ENCODE measurements at places on chromosomes 4 and X. TPM values are rescaled to one million over a fixed set of nuclear protein-coding genes. Genes with fewer than 3 reads are reported as not detected.

The SPIN4 gene
- total RNA-seq = 5.6 TPM

The ANOS1 gene
- total RNA-seq = 44.2 TPM

The PAGE2 gene
- total RNA-seq = not detected

The LCORL gene
- total RNA-seq = 29.0 TPM

The GAGE12F gene
- not detected for total RNA-seq

The AWAT2 gene
- total RNA-seq = not detected

The SSX2 gene
- not detected for total RNA-seq

The ANXA5 gene
- 406 TPM for total RNA-seq

The NUDT6 gene
- total RNA-seq = 6.7 TPM

The IL1RAPL1 gene
- 2.2 TPM for total RNA-seq

The DACH2 gene
- total RNA-seq = 4.6 TPM

The NPY5R gene
- not detected for total RNA-seq

The RHOXF1 gene
- total RNA-seq = not detected

The PPP1R2C gene
- not detected for total RNA-seq

DNA sequence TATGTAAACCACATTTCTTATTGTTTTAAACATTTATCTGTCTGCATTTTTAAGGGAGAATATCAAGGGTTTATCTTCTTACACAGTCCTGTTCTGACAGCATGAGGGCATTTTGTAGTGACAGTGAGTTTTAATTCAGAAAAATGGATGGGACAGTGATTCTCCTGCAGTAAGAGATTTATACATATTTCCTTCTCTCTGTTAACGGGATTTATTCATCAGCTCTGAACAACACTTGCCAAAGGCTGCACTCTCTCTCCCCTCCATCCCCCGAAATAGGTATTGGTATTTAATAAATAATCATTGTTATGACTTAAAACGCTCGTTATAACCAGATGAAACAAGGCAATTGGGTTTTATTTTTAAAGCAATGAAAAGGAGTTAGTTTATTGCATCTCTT lies 410.9 kb downstream of the STIM2 start:
- no peak for DNase-seq

DNA sequence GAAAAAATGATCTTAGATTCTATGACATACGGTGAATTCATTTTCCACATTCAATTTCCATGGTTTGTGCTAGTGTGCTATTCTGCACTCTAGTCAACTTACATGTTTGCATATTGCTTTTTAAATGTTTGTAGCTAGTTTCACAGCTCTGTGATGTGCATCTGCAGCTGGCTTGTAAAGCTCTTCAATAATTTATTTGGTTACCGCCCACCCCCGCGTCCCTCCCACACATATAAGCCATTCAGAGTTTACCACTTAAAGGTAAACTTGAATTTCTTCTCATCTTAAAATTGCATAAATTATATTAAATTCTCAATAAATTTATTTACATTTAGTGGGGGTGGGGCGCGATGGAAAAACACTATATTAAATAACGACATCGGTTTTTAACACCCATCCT lies 291 bp upstream of the NBDY start:
- peak; percentile 16 for DNase-seq

- no peak for DNase-seq
Measured at GRCh38 chr4:31237233-31237632, 517.1 kb downstream of the PCDH7 start.

GRCh38 chrX:93461060-93461459 lies 212.3 kb downstream of the NAP1L3 start:
- no peak for DNase-seq

DNA sequence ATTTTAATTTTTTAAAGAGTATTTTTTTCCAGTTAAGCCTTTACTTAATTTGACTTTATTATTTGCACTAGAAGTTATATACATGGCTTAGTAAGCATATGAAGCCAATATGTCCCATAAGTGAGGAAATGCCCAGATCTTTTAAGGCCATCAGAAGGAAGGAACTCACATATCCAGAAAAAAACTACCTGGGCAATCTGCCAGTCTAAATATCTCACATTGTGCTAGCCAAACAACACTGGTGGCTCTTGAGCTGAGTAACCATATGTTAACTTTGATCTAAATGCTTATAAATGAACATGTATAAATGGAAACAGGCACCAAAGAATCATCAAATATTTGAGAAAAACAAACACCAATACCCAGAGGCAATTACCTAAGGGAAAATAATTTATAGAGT lies 138.6 kb upstream of the APOOL start:
- peak; percentile 63 for DNase-seq

- DNase-seq = peak; percentile 87
Measured at GRCh38 chr4:156968479-156968984, 3.1 kb downstream of the PDGFC start.

DNA sequence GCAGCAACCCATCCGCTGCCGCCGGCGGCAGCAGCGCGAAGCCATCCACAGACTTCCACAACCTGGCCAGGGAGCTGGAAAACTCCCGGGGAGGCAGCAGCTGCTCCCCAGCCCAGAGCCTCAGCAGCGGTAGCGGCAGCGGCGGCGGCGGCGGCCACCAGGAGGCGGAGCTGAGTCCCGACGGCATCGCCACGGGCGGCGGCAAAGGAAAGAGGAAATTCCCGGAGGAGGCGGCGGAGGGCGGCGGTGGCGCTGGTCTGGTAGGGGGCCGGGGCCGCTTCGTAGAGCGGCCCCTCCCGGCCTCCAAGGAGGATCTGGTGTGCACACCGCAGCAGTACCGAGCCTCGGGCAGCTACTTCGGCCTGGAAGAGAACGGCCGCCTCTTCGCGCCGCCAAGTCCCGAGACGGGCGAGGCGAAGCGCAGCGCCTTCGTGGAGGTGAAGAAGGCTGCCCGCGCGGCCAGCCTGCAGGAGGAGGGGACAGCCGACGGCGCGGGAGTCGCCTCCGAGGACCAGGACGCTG lies 4.9 kb downstream of the PRDM8 start:
- peak; percentile 81 for DNase-seq

DNA sequence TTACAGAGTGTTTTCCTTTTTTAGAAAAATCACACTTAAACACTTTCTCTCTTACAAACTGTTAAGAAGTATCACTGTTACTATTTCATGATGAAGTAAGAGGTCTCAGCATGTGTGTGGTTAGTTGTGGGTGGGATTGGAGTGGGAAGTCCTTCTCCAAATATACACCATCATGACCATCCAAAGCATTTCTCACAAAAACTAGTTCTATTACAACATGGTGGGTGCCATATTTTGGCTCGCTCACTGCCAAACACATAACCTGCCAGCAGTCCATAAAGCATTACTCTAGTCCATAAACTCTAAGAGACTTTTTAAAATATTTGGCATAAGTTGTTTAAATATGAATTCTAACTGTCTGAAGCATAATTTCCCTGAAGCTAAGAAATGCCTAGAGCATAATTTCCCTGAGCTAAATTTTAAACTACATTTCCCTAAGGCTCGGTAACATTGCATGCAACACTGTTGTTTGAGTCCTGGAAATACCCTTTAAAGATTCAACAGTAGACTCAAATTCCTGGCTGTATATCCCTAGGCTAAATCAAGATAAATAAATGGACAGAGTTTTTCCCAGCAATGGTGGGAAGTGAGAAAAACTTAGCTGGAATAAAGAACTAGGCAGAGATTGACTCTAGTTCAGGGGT lies 415.0 kb upstream of the INTU start:
- no peak for DNase-seq

DNA sequence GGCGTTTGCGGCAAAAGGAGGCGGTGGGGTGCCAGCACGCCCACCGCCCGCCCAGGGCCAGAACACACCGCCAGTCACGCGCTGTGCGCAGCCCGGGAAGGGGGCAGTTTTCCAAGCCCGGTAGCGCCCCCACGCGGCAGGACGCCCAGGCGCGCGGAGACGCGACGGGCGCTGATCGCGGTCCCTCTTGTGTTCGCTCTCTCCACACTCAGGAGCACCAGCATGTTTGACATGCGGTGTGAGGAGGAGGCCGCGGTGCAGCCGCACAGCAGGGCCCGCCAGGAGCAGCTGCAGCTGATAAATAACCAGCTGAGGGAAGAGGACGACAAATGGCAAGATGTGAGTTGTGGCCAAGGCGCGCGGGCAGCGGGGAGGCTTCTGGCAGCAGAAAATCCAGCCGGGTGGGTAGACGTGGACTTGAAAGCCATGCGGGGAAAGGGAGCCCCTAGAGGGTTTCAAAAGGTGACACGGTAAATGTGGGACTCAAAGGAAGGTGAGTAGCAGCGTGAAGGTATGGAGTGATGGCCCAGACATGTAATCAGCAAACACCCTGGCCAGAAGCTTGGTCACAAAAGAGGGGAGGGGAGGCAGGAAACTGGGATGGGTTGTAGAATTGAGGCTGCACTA lies 104.1 kb downstream of the PHOX2B start:
- DNase-seq = peak; percentile 91

DNA sequence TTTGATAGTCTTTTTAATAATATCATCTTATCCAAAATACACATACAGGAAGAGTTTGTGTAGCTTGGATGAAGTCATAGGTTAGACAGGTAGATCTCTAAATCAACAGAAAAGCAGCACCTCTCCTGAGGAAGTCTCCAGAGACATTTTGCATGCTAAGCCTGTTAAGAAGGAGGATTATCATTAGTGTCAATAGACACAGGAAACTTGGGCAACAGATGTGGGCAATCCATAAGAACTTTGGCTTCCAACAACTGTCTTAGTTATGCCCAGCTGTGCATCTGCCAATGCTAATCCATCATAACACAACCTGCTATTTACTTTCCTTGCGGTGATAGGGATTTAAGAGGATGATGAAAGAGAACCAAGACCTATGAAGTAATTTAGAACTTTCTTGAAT lies 1052.6 kb downstream of the RPA4 start:
- no peak for DNase-seq

- peak; percentile 87 for DNase-seq
Measured at GRCh38 chr4:3241898-3242524, 6.9 kb upstream of the MSANTD1 start.

- DNase-seq = no peak
Measured at GRCh38 chr4:15427161-15427560, 672 bp upstream of the C1QTNF7 start.

DNA sequence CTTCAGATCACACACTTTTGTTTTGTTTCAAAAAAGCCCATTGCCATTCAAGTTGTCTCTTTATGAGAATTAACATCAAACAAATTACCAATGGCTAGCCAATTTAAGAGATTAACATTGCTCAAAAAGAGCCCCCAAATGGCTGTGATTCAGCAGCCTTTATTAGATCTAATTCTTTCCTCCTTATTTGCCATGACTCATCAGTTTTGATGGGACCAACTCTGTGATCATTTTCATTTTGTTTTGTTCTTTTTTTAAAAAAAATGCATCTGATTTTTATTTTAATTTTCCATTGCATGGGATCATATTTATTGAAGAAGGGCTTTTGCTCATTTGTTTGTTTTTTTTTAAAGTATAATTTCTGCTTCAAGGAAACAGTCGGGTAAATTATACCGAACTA lies 161.6 kb upstream of the FRMPD4 start:
- no peak for DNase-seq

- peak; percentile 50 for DNase-seq
Measured at GRCh38 chrX:52923781-52924241, 26.7 kb downstream of the FAM156B start.

GRCh38 chr4:79022529-79022928 lies 83.3 kb upstream of the PAQR3 start:
- no peak for DNase-seq

GRCh38 chr4:74376888-74377483 lies 12.0 kb downstream of the EREG start:
- peak; percentile 75 for DNase-seq

DNA sequence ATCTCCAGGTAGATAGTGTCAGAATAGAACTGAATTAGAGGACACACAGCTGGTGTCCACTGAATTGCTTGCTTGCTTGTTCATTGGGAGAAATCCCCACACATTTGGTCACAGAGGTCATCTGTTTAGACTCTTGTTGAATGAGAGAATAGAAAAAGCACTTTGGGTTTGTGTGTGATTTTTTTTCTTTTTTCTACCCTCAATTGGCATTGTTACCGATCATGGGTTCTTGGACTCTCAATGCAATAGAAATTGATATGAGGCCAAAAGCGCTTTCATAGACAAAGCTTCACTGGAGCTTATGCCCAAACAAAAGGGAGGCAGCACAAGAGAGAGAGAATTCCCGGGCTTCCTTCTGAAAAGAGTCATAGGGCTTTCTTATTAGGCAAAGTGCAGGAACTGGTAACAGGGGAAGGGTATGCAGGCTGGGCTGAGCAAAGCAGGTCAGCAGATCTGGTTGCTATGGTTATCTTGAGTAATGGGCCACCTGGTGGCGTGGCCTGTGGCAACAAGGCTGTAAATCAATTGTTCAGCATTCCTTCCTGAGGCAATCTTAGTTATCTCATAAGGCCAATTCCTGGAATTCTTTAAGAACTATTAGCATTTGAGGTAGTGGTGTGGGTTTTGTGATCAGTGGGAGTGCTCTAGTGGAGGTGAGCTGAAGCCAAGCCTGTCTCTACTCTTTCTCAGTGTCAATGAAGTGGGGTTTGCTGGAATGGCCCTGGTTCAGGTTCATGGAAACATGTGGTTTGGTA lies 5.3 kb upstream of the GPR82 start:
- DNase-seq = no peak

GRCh38 chrX:52988985-52989917 lies 30.9 kb upstream of the FAM156A start:
- no peak for DNase-seq

DNA sequence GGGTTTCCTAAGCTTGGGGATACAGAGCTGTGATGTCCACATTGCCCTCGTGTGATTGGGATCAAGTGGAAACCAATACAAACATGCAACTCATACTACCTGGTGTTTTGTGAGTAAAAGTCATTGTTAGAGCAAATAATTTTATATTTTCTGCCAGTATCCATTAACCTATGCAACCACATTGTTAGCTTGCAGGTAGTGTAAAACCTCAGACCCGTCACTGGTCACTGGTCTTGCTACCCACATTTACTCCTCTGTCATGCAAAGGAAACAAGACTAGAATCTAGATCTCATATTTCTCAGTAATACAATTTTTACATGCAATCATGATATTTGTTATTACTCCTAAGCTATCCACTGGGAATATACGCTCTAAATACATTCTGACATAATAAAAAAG lies 324.3 kb upstream of the NDST4 start:
- no peak for DNase-seq

DNA sequence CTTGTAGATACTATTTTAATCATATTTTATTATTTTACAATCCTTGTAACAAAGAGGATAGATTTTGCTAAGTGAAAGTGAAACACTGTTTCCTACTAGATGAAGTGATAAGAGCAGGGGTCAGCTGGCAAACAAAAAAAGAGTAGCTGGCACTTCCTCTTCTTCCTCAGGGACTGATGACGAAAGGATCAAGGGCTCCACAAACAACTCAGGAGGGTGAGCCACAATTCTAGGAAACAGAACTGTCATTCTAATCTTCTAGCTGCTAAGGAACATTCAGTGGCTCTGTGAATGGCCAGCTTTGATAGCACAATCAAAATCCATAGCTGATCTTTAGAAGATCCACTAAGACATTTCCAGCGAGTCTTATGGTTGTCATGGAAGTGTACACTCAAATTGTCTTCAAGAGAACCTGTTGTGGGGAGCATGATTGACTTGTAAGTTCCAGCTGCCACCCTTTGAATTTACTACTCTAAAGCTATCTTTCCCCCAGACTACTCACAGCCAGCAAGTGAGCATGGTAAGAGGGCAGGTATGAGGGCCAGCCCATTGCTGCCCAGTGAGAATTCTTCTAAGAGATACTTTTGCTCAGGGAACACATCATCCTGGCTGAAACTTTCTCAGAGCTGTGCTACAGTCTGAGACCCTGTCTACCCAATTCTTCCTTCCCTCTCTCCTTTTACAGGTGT lies 275.7 kb upstream of the RASGEF1B start:
- peak; percentile 64 for DNase-seq

- no peak for DNase-seq
Measured at GRCh38 chr4:163600727-163601126, 106.2 kb downstream of the TMA16 start.

- DNase-seq = no peak
Measured at GRCh38 chrX:151397741-151398070, 700 bp downstream of the VMA21 start.

GRCh38 chr4:20666012-20666860 lies 34.0 kb upstream of the PACRGL start:
- DNase-seq = no peak
